ENCODE measurements at places on chromosomes 6 and 20.

DNA sequence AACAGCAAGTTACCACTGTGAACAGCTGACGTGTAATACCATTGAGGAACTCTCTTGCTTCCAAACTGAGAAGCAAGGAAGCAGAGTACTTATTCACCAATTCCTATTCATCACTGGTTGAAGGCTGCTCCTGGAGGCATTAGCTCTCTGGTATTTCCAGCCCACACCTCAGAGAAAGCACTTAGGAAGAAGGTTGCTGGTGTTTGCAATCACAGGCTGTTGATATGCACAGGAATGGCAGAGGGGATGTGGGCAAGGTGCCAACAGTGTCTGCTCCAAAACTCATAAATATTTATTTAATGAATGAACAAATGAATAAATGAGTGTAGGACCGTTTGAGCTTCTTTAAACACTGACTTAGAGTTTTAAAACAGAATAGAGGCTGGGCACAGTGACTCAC is 6.9 kb upstream of the RRBP1 start:
- no peak for DNase-seq

DNA sequence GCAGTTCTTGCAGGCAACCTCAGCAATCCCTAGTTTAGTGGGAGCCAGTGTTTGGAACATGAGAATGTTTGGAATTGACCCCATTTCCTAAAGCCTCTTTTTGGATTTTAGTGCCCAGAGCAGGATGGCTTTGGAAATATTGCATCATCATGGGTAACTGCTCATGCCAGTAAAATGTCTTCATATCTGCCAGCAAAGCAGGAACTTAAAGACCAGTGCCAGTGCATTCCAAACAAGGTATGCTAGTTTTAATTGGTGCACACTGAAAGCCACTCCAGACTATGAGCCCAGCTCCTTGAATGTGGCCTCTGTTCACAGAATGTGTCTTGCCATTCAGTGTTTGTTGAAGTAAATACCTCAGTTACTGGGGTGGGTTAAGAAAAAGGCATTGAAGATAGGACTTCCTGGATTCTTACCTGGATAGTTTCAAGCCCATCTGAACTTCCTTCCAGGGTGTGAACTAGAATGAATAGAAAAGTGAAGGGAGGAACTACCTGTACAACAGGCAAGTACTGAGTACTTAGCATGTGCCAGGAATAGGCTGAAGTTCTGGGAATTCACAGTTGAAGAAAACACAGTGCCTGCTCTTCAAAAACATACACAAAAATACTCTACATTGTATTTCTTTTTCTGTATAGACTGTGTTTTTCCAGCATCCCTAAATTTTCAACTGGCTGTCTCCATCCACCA is 70.5 kb downstream of the COL19A1 start:
- DNase-seq = no peak

- DNase-seq = no peak
These were observed 973 bp upstream of the BRD2 start for GRCh38 chr6:32967151-32968091.

GRCh38 chr6:80793411-80793810 is 686.9 kb downstream of the BCKDHB start:
- no peak for DNase-seq

DNA sequence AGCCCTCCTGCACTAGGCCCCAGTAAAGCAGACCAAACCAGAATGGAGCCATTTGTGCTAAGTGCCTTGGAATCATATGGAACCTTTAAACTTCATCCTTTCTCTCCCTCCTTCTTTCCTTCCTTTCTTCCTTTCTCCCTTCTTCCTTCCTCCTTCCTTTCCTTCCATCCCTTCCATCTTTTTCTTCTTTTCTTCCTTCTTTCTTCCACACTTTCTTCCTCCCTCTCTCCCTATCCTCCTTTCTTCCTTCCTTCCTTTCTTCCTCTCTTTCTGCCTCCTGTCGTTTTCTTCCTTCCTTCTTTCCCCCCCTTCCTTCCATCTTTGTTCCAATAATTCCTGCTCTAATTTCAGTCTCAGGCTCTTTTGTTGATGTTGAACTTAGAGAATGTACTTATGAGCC is 11.2 kb upstream of the SFT2D1 start:
- DNase-seq = no peak

DNA sequence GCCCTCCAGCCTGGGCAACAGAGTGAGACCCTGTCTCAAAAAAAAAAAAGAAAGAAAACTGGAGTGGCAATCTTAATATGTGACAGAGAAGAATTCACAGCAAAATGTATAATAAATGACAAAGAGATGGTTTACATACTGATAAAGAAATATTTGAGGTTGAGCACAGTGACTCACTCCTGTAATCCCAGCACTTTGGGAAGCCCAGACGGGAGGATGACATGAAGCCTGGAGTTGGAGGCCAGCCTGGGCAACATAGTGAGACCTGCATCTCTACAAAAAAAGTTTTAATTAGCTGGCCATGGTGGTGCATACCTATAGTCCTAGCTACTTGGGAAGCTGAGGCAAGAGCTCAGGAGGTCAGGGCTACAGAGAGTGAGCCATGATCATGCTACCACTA is 12.4 kb upstream of the DEFB118 start:
- no peak for DNase-seq

DNA sequence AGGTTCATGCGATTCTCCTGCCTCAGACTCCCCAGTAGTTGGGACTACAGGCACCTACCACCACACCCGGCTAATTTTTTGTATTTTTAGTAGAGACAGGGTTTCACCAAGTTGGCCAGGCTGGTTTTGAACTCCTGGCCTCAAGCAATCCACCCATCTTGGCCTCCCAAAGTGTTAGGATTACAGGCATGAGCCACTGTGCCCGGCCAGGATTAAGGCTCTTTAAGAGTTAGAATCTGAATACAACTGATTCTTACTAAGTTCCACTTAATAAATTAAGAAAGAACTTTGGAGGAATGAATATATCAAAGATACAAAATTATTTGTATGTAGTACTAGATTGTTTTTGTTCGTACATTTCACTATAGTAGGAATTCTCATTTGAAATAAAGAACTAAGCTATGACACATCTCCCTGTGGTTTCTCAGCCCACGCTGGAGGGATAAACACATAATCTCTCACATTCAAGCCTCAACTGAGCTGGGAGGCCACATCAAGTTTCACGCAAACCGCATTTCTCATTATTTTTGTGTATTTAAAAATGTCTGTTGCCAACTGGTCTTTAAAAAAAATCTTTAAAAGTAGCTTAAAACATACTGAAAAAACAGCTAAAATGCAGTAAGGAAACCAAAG is 34.2 kb downstream of the DTNBP1 start:
- DNase-seq = no peak

- DNase-seq = no peak
These were observed 34.3 kb downstream of the KCNB1 start for GRCh38 chr20:49447946-49448809.

GRCh38 chr6:56101141-56101553 is 146.2 kb downstream of the COL21A1 start:
- no peak for DNase-seq
